ENCODE measurements at places on chromosomes 6 and 20.
A peak's percentile ranks its signal among the peaks of the same experiment; 100 is the strongest.

DNA sequence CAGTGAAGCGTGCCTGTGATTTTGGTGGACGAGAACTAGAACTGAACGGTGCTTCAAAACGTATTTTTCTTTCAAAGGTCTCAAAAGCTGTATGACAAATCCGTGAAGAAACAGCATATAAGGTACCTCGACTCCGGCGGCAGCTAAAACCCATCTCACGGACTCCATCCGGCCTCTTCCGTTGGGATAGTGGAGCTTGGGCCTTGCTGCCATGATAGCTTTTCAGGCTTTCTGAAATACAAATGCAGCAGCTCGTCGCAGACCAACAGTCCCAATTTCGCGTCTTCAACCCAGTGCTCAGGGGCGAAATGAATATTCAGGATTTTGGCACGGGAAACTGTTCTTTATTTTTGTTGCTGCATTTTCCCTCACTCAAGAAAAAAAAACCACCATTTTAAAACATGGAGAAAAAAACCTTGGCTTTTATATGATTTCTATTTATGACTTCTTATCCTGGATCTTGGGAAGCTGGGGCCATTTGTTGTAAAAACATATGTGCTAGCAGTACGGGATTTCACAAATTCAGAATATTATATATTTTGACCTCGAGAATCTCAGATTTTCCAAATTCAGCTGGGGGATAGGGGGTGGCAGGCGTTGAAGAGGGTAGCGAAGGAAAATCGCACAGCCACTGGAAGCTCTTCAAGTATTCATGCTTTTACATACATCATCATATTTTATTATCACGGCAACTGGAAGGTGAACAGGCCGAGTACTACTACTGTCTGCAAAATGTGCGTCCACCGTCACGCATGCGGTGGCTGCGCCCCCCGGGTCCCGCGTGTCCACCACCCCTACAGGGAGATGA is 849 bp downstream of the GSTA4 start:
- DNase-seq = peak; percentile 39

- no peak for DNase-seq
Observed at GRCh38 chr6:11025921-11026635, 18.0 kb downstream of the ELOVL2 start.

GRCh38 chr20:4817230-4817671 is 95.5 kb downstream of the PRND start:
- DNase-seq = no peak

- no peak for DNase-seq
Observed at GRCh38 chr6:143647191-143647590, 30.6 kb upstream of the PHACTR2 start.

GRCh38 chr20:2700913-2701620 is 8.5 kb downstream of the EBF4 start:
- no peak for DNase-seq

DNA sequence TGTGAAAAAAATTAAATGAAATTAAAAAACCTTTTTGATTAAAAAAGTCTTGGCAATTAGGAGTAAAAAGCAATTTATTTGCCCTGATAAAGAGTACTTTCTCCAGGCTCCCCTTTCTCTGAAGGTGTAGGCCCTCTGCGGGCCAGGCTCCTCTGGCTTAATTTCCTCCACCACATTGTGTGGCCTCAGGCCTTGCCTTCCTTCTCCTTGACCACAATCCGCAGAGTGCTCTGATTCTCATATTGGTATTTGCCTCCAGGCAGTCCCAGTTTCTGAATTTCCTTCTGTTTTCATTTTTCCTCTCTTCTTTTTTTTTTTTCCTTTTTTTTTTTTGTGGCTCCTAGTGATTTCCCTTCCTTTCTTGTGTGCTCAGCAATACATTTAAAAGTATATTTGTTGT is 96.4 kb downstream of the AIG1 start:
- DNase-seq = no peak

- DNase-seq = no peak
Observed at GRCh38 chr6:36419310-36419709, 23.3 kb downstream of the PXT1 start.

GRCh38 chr20:59575653-59576052 is 28.7 kb upstream of the PHACTR3 start:
- DNase-seq = no peak

GRCh38 chr6:37777272-37777834 is 42.2 kb upstream of the ZFAND3 start:
- DNase-seq = no peak

DNA sequence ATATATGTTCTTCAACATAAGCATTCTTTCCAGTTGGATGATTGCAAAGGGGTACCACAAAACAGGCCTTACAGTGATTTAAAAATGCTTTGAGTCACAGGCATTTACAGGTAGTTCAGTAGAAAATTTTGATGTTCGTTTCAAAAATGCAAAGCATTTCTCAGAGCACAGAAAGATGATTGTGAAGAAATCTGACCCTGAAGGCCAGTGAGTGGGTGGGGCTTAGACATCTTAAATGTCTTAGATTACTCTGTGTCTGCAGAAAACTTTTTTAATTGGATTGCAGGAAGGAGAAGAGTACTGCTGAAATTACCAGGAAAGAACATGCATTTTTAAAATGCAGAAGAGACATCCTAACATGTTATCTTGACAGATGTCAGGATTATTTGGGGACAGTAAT is 268.3 kb downstream of the CDKAL1 start:
- no peak for DNase-seq

GRCh38 chr6:106882601-106883518 is 91.7 kb downstream of the CD24 start:
- no peak for DNase-seq

DNA sequence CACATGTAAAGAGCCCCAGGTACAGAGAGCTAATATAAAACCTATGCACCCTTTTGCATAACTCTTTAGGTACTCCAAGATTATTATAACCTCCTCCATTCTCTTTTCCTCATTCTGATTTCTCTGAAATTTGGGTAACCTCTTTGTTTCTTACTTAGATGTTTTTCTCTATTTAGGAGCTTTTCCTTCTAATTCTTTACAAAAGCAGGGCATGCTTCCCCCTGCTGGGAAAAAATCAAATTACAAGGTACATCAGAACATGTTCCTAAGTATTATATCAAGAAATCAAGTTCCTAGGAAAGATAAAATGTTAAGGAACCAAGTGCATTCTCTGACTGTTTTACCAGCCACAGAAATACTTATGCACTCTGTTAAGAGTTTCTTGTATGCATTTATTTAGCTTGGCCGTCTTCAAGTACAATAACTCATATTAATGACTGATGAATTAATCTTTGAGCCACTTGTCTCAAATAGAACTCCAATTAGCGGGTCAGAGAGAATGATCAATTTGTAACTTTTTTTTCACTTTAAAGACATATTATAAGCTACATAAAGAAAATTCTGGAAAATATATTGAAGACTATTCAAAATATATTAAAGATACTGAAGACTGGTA is 2.1 kb downstream of the KHDRBS2 start:
- no peak for DNase-seq

- DNase-seq = no peak
Observed at GRCh38 chr6:34112126-34112525, 33.8 kb downstream of the GRM4 start.

DNA sequence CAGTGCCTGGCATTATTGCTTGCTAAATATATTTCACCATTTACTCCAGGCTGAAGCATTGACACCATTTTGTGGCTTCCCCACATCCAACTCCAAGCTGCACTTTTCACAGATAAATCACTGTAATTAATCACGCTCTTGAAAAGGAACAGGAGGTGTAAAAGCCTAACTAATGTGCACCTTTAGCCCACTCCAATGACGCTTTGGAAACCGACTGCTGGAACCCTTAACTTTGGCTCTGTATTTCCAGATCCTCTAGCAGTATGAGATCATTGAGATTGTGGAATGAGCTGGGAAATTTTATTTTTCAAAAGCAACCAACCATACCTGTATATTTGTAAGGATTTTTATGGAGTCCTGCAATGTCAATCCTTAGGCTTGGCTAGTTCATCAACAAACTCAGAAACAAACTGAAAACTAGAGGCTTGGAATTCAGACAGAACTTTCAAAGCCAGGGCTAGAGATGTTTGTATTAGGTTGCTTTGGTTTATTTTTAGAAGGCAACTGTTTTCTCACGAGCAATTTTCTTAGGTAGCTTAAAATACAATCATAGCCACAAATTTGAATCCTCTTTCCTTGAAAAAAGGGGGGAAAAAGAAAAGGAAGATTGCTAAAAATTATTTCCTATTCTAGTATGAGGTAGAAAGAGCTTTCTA is 52.8 kb upstream of the UTRN start:
- DNase-seq = no peak

Measured in NCI-H1092 (cell line).